Ovary (tissue), 10 donors: ENCODE measurements at places on chromosomes 3 and 15.

DNA sequence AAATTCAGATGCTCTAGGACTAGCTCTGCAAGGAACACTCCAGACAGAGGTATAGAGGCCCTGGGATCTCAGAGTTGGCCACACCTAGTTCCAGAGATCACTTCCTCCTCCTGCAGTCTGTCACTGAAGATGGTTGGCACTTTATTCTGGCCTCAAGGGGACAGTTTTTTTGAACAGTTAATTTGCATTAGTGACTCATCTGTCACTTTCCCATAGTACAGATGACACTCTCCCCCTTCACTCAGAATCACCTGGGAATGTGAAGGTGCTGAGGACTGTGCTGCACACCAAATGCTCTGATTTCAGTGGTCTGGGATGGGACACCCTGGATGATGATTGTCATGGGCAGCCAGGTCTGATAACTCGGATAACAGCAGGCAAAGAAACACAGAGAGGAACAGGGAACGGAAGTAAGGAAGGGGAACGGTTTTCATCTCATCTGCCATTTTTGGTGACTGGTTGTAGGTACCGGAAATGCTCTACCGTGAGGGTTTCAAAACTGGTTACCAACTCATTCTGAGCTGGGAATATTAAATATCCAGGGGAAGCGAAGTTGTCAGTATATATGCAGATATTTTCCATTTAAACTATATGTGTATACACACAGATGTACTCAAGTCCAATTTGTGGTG is 232.5 kb upstream of the ST8SIA2 start:
- no peak for DNase-seq
- no peak overlapping the region for H3K27ac ChIP-seq
- H3K4me3 ChIP-seq, result no peak overlapping the region

GRCh38 chr3:114327665-114328064 is 33.8 kb downstream of the TIGIT start:
- no peaks in the 10 kb centered on the region for H3K36me3 ChIP-seq
- no peaks in the 10 kb centered on the region for H3K27me3 ChIP-seq
- peaks cover 1% of the 10 kb centered on the region for H3K4me1 ChIP-seq
- no peak overlapping the region for H3K27ac ChIP-seq
- DNase-seq, result no peak
- no peak overlapping the region for H3K4me3 ChIP-seq

GRCh38 chr3:182450942-182451787 is 342.1 kb upstream of the ATP11B start:
- no peak overlapping the region for H3K4me3 ChIP-seq
- DNase-seq, result no peak
- H3K27ac ChIP-seq, result no peak overlapping the region
- H3K27me3 ChIP-seq, result no peaks in the 10 kb centered on the region

- H3K4me1 ChIP-seq, result no peaks in the 10 kb centered on the region
- no peaks in the 10 kb centered on the region for H3K36me3 ChIP-seq
- H3K4me3 ChIP-seq, result no peak overlapping the region
- H3K27ac ChIP-seq, result no peak overlapping the region
These were observed 22.1 kb downstream of the MFN1 start for GRCh38 chr3:179369621-179370020.
